Right ventricle myocardium superior (tissue), 1 donor: ENCODE measurements at places on chromosomes 7 and 10. TPM values are rescaled to one million over a fixed set of nuclear protein-coding genes. Genes with fewer than 3 reads are reported as not detected.
A peak's percentile ranks its signal among the peaks of the same experiment; 100 is the strongest.

- DNase-seq: no peak
These were observed 263.4 kb downstream of the BICC1 start for GRCh38 chr10:58775960-58776567.

DNA sequence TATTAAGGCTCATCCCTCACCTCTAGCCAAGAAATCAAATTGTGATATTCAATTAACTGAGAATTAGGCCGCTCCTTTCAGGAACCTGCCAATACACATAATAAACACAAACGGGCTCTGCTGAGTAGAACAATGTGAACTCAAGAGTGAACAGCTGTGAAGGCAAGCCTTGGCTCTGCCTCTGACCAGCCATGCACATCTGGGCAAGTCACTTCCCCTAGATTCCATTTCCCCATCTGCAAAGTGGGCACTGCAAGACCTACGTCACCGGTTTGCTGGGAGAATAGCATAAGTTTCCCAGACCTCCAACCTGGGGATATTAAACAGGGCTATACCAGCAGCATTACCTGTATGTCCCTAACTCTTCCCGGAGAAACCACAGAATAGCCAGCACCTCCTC is 355.2 kb downstream of the TNS3 start:
- no peak for DNase-seq

- DNase-seq: no peak
These were observed 1013.4 kb downstream of the REEP3 start for GRCh38 chr10:64534616-64535015.

- DNase-seq: no peak
These were observed 14.7 kb upstream of the LRRN3 start for GRCh38 chr7:111076205-111076604.

HSPA14 gene
- 7.3 TPM for total RNA-seq

C10orf143 gene
- 2.2 TPM for total RNA-seq

SFMBT2 gene
- 9.4 TPM for total RNA-seq

SPDYE17 gene
- not detected for total RNA-seq

- no peak for DNase-seq
These were observed 296.5 kb upstream of the STEAP1 start for GRCh38 chr7:89857767-89858166.

- peak; percentile 67 for DNase-seq
These were observed 521 bp downstream of the LIMK1 start for GRCh38 chr7:74083928-74084721.

GRCh38 chr10:21895932-21896331 is 107.6 kb downstream of the DNAJC1 start:
- no peak for DNase-seq

DNA sequence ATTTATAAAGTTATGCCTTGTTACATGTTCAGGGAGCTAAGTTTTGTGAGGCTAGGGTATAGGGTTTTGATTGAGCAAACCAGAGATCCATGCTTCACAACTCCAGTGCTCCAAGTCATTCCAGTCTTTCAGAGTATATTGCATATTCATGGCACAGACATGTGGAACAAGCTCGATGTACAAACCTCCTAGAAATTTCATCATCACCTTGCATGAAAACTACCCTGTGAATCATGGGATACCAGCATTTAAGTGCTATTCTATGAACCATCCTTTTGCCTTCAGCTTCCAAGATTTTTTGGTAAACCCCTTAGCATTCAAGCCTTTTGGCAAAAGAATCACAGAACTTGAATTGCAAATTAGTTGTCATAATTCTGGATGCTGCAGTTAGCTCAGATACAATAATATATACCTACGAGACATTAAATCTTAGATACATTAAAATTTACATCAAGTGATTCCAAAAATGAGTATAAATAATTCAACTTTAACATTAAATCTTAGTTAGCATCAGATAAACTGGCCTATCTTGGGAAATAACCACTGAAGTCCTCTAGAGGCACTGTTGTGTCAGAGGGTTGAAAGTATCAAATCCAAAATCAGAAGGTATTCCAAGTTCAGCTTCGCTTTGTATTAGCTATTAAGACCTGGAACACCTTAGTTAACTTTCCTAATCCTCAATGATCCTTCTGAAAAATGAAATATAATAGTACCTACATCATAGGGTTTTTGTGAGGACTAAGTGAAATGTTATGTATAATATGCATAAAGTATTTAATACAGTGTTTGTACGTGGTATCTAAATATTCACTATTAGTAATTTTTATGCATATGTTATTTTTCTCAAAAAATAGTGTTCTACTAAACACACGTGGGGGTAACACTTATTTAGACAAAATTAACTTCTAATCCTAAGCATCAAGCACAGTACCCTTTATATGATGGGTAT is 55.5 kb upstream of the CABCOCO1 start:
- DNase-seq: no peak

- DNase-seq: no peak
These were observed 115.2 kb downstream of the SORBS1 start for GRCh38 chr10:95445837-95446486.

- no peak for DNase-seq
These were observed 25.9 kb downstream of the LMOD2 start for GRCh38 chr7:123681561-123681960.

DNA sequence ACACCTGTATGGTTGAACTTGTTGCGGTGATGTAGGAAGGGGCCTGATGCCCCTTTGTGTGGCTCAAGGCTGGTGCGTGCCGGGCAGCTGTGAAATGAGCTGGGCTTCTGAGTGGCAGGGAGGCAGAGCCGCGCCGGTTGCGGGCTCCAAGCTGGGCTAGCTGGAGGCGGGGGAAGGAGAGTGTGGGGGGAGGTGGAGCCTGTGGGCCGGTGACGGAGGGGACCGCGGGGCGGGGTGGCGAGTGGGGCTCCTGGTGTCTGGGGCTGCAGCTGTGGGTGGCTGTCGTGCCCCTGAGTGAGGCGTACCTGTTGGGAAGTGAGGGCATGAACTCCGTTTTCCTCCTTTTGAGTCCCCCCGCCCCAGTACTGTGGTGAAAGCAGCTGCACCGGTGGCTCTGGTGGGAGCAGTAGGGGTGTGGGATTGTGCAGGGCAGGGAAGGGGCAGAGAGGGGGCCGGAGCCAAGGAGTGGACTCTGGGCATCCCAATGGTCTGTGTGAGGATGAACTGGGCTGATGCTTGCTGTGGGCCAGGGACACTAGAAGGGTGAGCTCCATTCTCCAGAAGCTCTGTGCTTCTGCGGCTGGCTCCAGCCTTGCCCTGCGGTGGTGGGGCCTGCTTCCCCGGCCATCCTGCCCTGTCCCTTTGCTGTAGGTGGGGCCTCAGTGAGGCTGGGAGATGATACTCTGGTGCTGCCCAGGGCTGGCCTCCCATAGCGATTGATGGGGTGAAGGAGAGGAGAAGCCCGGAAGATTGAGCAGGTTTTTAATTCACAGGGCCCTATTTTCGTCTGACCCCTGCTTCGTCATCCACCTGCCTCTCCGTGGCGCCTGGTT is 41.7 kb downstream of the INPP5A start:
- DNase-seq: peak; percentile 42

C10orf95 gene
- not detected for total RNA-seq

DNA sequence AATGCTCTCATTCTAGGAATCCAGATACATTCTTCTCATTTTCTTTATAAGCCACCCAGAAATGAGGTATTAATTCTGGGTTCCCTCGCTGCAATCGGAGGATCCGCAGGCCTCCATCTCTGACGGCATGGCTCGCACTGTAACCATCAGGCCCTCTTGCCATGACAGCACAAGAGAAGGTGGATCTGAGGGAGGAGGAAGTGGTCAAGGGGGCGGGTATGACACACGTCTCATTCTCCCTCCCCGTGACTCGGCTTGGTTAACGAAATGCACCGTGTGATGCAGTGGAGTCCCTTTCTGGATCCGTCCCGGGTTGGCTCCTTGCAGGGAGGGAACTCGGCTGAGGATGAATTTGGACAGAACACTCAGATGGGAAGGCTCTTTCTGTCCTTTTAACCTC is 280.2 kb downstream of the TCERG1L start:
- no peak for DNase-seq

H2BK1 gene
- not detected for total RNA-seq

DNA sequence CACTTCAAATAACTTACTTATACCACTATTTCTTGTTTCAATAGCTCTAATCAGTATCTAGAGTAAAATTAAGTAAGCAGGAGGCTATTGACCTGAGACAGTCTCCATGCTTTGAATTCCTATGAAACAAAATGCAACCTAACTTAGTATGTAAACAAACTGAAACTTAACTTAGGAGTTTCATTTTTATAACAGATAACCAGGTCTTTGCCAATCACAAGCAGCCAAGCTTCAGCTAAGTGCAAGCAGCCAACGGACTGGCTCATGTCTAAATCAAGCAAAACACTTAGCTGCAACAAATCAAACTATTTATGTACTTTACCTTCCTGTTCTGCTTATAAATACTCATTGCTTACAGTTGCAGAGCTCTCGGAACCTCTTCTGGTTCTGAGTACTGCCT is 4.4 kb upstream of the GSTK1 start:
- DNase-seq: no peak

DNA sequence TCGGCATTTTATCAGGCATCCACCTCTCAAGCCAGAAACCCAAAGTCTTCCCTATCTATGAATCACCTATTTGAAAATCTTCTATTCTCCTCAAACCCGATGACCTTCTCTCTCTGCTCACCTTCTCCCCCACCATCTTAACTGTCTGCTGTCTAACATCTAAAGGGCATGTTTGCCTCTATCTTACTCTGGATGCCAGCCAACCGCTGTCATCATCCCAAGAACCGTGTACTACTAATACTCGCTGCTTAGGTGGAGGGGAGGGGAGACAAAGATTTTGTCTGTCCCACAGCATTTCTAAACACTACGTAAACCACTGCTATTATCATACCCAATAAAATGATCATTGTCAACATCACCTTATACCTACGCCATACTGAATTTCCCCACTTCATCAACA is 29.5 kb downstream of the PAXIP1 start:
- DNase-seq: no peak

GRCh38 chr10:122054048-122055025 is 65.4 kb downstream of the TACC2 start:
- peak; percentile 74 for DNase-seq

DNA sequence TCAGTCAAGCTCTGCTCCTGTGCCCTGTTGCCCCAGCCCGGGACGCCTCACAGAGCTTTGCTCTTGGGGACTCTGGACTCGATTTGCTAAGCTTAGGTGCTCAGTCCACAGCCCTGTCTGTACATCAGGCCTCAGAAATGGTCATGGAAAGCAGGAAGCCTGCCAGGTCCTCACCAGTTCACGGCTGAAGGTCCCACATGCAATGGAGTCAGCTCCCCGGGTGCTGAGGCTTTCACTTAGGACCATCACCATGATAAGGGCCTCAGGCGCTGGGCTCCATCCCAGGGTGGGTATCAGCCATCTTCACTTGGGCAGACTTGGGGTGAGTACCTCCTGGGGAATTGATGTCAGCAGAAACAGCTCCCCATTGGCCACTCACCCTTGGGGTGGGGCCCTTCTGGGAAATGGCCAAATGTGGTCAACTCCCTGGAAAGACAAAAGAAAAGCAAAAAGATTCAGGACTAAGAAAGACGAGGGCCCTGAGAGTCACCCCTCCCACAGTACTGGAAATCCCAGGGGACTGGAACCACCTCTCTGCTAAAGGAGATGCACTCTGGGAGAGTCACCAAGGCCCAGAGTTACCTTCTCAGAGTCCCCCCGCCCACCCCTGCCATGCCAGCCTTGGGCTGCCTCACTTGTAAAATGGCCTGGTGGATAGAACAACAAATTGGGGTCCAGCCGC is 37.6 kb downstream of the FAM53B start:
- no peak for DNase-seq

CDNF gene
- total RNA-seq: 2.3 TPM

GRCh38 chr7:91286432-91286831 is 22.2 kb downstream of the FZD1 start:
- DNase-seq: no peak

HECW1 gene
- total RNA-seq: not detected

DNA sequence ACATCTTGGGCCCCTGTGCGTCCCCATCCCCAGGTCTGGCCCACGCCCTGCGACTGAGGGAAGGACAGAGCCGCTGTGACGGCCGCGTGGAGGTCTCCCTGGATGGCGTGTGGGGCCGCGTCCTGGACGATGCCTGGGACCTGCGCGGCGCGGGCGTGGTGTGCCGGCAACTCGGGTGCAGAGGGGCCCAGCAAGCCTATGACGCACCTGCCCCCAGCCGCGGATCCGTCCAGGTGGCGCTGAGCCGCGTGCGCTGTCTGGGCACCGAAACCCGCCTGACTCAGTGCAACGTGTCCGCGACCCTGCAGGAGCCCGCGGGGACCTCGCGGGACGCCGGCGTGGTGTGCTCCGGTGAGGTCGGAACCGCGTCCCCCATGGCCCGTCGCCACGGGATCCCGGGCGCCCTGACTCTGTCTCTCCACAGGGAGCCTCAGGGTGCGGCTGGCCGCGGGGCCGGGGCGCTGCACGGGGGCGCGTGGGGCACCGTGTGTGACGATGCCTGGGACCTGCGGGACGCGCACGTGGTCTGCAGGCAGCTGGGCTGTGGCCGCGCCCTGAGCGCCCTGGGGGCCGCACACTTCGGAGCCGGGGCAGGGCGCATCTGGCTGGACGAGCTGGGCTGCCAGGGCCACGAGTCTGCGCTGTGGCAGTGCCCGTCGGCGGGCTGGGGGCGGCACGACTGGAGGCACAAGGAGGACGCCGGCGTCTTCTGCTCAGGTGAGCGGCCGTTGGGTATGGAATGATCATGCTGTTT is 5.9 kb downstream of the SCART1 start:
- DNase-seq: no peak

SLC39A12 gene
- total RNA-seq: not detected

ZNF804B gene
- total RNA-seq: not detected

DNA sequence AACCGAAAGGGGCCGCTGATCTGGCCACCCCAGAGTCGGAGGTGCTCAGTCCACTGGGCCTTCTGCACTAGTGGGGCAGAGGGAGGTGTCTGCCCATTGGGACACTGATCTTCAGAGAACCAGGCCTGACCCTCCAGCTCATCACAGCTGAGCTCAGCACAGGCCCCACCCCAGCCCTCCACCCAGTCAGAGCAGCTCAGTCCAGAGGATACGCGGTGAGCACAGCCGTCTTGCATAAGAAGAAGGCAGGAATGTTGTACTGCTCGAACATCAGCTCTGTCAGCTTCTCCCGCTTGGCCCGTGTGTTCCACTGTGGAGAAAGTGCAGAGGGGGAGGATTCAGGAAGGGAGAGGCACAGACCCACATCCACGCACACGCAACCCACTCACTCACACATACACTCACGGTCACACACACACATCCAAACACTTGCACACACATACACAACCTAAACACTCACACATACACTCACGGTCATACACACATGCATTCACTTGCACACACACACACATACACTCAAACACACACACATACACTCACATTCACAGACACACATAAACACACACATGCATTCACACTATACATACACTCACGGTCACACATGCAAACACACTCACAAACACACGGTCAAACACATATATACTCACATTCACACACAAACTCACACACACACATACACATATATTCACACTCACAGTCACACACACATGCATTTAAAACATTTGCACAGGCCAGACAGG is 6.3 kb downstream of the ACTL6B start:
- DNase-seq: no peak

GRCh38 chr10:107013258-107014006 is 151.1 kb downstream of the SORCS1 start:
- DNase-seq: no peak

GRCh38 chr7:21253740-21254687 is 173.9 kb upstream of the SP4 start:
- no peak for DNase-seq

PGAM2 gene
- total RNA-seq: 1,131 TPM

PODXL gene
- 57.1 TPM for total RNA-seq

GRCh38 chr7:139680676-139681462 is 96.9 kb downstream of the HIPK2 start:
- peak; percentile 79 for DNase-seq

TAC1 gene
- not detected for total RNA-seq

- DNase-seq: no peak
These were observed 496.9 kb upstream of the CELF2 start for GRCh38 chr10:10520491-10521385.

KCNH2 gene
- total RNA-seq: 88.9 TPM
